ENCODE measurements at places on chromosomes 7 and 10. TPM values are rescaled to one million over a fixed set of nuclear protein-coding genes. Genes with fewer than 3 reads are reported as not detected.

The FKBP9 gene
- total RNA-seq = 62.9 TPM

The ZNF485 gene
- 6.8 TPM for total RNA-seq

The AGAP6 gene
- 6.2 TPM for total RNA-seq

- no peak for DNase-seq
Observed at GRCh38 chr10:84038035-84038434, 101.3 kb upstream of the GHITM start.

DNA sequence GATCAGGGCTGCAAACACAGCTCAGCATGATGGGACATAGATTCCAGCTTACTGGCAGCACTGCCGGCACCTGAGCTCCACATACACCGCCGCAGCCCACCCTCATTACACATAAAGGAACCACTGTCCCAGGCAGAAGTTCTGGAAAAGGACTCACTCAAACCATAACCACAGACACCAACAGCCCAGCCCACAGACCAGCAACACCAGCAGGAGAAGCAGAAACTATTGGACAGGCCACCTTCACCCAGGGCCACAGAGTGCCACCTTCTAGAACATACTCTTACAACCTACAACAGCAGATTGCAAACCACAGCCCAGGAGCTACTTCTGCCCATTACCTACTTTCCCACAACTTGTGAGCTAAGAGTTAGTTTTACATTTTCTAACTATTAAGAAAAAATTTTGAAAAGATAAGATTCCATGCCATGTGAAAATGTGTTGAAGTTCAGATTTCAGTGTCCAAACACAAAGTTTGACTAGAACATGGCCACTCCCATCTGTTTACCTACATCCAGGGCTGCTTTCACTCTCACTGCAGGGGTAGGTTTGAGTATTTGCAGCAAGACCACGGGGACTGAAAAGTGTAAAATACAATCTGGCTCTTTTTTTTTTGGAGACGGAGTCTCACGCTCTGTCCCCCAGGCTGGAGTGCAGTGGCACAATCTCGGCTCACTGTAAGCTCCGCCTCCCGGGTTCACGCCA, 153.0 kb downstream of the TNS3 start:
- no peak for DNase-seq

DNA sequence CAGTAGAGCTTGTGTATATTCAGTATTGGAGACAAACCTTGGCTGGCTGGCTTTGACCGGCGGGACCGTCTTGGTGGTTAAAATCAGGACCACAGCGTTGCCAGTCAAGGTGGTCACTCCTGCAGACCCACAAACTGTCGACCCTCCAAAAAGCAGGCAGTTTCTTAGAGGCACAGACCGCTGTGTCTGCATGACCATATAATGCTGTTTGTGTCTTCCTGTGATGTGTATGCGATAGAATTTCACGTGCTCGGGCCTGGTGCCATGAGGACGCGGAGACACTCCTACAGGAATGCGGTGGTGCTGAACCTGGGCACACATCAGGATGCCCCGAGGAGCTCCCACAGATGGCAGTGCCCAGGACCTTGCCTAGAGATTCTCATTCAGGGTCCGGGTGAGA, 34.8 kb downstream of the BNIP3 start:
- DNase-seq = no peak

DNA sequence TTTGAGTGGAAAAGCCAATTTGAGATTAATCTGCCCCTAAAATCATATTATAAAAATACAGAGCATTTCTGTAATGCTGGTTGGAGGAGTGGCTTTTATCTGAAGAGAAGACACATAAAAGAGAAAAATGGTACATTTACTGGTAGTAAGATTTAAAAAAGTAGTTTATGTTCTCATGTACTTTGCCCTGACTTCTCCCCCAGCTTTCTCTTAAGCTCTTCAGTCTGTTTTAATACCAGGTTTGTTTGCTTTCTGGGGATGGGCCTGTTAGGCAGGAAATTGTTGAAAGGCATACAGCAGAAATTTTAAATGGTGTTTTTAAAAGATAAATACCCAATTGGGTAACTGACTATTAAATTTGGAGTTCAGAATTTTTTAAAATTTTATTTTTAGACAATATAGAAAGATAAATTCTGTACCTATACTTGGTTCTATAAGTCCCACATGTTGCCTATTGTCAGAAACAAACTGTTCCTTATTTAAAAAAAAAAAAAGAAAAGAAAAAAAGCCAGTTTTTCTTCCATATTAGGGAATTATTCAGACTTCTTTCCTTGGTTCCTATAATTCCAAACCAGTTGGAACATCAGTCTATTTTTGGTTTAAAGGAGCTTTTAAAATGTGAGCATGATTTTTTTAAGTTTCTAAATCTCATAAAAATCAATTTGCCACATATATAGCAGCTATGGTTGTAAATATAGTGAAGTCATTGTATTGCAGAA, 136.6 kb downstream of the ARID5B start:
- DNase-seq = no peak

The CLRN3 gene
- total RNA-seq = not detected

DNA sequence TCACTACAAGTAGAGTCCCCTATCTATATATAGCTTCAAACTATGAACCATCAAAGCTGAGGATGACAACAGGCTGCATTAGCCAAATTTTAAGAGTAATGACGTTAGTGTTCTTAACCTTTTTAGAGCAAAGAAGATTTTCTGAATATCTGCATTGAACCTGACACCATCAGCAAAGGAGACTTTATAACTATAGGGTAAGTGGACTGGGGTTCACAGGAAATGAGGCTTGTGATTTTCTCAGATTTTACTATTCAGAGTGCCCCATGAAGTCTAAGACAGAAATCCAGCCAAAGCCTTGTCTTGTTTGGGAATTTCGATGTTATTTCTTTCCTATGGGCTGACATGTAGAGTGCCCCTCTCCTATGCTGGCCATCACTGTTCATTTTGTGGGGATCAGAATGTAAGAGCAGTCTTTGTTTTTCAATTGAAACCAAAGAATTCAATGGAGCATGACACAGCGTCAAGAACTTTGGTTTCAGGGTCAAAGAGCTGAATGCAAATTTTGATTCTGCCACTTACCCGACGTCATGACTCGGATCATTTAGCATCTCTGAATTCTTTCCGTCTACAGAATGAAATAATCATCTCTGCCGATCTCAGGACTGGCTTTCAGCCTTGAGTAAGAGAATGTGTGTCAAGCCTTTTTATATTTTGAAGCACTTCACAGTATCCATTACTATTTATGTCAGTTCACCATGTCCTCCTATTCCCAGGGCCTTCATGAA, 52.7 kb downstream of the DENND11 start:
- no peak for DNase-seq

GRCh38 chr10:33410096-33410859, 75.8 kb upstream of the NRP1 start:
- DNase-seq = no peak

The COL13A1 gene
- total RNA-seq = not detected

DNA sequence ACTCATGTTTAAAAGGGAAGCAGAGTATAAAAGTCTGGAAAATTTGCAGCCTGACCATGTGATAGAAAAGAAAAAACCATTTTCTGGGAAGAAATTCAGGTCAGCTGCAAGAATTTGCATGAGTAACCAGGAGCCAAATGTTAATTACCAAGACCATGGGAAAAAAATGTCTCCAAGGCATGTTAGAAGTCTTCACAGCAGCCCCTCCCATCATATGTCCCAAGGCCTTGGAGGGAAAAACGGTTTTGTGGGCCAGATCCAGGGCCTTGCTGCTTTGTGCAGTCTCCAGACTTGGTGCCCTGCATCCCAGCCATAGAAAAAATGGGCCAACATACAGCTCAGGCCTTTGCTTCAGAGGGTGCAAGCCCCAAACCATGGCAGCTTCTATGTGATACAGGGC, 1019.6 kb upstream of the SORCS1 start:
- DNase-seq = no peak

GRCh38 chr10:103599211-103599610, 105.7 kb downstream of the NEURL1 start:
- DNase-seq = no peak

DNA sequence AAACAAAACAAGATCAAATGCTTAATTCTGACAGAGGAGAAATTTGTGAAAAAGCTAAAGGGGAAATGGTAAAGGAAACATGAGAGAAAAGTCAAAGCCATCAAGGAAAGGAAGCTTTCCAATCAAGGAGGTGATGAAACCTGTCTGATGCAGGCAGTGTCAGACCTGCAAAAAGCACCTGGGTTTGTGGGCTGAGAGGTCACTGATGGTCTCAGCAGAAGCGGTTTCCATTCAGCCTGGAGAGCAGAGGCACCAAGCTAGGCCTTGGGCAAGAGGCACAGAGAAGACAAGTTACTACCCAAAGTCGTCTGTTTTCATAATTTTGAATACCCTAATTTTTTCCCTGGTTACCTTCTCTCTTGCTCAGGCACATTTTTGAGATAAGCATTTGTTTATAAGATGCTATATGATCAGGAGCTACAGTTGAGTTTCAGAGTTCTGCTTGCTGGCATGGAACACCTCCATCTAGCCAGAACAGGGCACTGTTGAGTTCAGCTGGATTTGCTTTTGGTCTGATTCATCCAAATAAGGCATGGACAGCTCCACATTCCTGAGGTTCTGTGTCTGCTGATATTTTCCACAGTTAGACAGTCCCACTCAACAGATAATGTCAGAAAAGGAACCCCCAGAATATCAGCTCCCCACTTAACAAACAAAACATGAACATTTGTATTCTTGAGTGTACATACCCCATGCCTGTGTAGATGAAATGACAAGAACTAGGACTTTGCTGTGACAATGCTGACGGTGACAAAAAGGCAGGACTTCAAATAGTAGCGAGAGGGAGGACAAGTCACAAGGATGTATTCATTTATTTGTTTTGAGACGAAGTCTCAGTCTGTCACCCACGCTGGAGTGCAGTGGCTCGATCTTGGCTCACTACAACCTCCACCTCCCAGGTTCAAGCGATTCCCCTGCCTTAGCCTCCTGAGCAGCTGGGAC, 4.9 kb upstream of the PPIA start:
- no peak for DNase-seq

GRCh38 chr7:43248961-43249822, 136.7 kb downstream of the HECW1 start:
- DNase-seq = no peak

DNA sequence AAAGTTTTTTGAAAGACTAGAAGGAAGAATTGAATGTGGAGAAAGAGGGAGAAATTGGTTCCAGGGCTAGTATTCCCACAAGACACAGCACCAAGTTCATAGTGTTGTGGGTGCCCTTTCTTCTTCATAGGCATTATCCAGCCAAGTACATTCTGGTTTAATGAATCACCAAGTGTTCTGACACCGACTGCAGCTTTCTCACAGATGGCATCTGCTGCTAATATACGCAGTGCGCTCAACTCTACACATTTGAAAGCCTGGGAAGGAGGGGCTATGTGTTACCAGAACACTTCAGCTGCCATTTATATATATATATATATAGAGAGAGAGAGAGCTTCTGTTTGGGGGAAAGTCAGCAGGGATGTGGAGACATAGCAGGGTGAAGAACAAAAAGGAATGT, 1168.4 kb downstream of the GATA3 start:
- DNase-seq = no peak

The HOGA1 gene
- 2.5 TPM for total RNA-seq

The CLCN1 gene
- total RNA-seq = not detected

The MPP7 gene
- 18.0 TPM for total RNA-seq

- DNase-seq = no peak
Observed at GRCh38 chr7:69624435-69625230, 26.4 kb downstream of the AUTS2 start.

- DNase-seq = no peak
Observed at GRCh38 chr7:154843670-154844237, 159.2 kb downstream of the PAXIP1 start.

DNA sequence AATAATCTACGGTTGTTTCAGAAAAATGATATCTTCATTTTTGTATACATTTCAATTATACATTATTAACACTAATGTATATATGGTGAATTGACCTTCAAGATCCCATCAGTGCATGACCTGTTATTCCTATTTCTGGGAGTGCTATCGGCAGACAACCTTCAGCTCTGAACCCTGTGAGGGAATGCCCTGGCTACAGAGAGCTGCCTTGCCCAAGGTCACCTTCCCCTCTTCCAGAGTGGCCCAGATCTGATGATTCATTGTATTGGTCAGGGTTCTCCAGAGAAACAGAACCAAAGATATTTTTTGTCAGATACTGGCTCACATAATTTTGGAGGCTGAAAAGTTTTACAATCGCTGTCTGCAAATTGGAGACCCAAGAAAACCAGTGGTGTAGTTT, 235.5 kb downstream of the ZNF92 start:
- DNase-seq = no peak

DNA sequence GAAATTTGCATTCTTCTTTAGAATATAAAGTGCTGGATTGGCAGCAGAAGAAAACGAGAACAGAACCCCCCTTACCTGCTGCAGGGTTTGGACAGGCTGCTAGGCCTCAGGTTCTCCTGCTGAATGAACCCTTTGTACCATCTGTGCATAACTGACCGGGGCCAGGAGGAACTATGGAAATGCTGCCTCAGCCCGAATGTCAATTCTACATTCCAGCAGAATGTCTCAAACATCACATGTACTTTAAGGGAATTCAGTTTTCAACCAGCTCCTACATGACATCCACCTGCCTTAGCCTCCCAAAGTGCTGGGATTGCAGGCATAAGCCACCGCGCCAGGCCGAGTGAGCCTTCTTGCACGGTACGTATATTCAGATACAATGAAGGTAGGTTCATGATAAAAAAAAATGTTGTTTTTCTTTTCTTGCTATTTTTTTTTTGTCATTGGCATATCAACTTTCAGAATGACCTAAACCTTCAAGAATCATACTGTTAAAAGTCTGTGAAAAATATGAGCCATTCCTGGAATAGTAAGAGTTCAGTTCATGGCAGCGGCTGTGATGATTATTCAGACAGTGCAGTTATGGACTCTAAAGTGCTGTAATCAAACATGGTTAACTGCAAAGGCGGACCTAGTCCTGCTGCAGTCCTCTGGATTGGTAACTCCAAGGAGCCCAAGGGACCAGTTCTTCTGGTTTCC, 84.4 kb upstream of the TNS3 start:
- DNase-seq = no peak

DNA sequence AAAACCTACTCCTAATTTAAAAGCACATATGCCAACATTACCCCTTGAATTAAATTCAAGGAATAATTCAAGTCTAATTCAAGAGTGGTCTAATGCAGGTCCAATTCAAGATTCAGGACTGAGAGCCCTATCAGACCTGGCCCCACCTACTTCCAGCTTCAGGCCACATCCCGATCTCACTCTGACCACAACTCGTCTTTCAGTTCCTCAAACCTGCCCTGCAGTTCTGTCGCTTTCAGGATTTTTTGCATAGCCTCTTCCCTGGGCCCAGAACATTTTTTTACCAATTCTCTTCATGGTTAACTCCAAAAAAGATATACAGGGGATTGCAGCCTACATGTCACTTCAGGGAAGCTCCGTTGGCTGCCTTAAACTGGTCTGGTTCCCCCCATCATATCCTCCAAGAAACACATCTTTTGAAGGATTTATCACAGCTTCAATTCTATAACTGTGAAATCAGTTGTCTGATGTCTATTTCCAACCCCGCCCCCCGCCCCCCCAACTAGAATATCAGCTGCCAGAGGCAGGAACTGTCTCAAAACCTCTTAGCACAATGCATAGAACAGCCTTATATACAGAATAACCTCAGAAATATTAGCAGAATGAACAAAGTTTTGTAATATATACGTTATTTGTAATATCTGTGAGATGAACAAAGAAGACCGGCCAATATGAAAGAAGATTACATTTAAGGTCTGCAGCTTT, 20.8 kb downstream of the CCDC6 start:
- DNase-seq = no peak
